AG10803 (cell line): ENCODE measurements at places on chromosomes 12 and 14.

DNA sequence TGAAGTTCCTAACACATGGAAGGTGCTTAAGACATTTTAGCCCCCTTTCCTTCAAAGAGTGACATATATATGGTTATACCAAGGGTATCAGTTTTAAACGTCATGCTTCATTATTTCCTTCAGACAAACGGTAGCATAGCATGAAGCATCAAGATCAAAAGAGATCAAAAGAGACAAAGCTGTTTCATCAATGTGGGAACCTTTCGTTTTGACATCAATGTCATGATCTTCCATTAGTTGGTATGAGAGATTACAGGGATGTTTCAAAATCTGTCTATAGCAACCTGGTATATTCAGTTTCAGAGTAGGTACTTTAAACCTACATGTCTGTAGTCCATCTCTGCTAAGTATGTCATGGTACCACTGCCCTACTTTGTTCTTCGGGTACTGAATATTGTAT, 28.3 kb downstream of the PUS7L start:
- DNase-seq = no peak

- DNase-seq = peak; percentile 58
Observed at GRCh38 chr12:76029982-76030340, 1.6 kb downstream of the PHLDA1 start.

GRCh38 chr14:61536661-61537562, 158.4 kb upstream of the HIF1A start:
- no peak for DNase-seq

- no peak for DNase-seq
Observed at GRCh38 chr12:104385510-104385909, 71.2 kb upstream of the CHST11 start.

- peak; percentile 67 for DNase-seq
Observed at GRCh38 chr14:54935958-54936357, 33.3 kb upstream of the GCH1 start.

GRCh38 chr12:87806310-87806709, 222.9 kb downstream of the C12orf50 start:
- DNase-seq = no peak

DNA sequence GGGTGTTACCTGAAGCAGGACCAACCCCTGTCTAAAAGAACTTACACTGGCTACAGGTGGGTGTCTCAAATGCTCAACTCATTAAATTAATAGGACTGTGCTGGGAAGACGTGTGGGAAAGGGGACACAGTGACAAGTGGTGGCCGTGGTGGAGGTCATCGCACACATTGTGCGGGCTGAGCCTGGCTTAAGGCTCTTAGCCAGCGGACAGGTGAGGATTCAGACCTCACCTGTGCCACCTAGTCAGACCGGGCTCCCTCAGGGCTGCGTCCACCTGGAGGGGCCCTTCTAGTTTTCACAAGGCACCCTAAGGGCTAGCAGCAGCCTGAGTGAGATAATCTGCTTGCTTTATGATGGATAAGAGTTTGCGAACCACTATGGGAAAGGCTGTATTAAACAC, 125.2 kb upstream of the FKBP4 start:
- no peak for DNase-seq

GRCh38 chr12:113649256-113649830, 177.7 kb upstream of the LHX5 start:
- no peak for DNase-seq

DNA sequence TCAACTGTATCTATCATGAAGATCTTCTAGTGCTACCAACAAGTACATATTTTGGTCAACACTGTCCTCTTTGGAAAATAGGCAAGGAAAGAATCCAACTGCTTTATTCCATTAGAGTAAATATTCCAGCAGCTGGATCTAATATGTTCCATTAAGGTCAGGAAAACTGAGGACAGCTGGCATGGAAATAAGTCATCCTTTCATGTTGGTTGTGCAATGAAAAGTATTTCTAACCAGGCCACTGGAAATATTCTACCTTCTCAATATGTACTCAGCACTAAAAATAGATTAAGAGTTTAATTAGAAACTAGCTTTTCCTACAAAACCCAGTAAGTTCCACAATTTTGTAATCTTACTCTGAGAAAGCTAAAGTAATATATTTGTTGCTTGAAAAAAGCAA, 19.6 kb downstream of the HIGD1C start:
- peak; percentile 86 for DNase-seq

DNA sequence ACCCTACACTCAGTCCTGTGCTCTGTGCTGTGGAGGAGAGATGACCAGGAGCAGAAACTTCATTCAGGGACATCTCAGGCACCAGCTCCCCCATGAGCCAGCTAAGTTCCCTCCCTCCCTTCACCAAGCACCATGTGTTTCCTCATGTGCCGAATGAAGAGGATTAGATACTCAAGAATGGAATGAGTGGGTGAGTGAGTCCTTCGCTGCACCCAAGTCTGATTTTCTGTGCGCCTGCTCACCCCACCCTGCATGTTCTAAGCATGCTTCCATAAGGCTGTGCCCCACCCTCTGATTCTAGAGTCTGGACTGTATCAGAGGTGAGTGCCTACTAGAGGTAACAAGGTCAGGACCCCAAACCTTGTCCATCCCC, 12.1 kb downstream of the SERPINA5 start:
- no peak for DNase-seq

- no peak for DNase-seq
Observed at GRCh38 chr14:23895053-23895419, 58.5 kb upstream of the DHRS4 start.

- DNase-seq = peak; percentile 79
Observed at GRCh38 chr12:102172436-102172835, 25.2 kb downstream of the PMCH start.

DNA sequence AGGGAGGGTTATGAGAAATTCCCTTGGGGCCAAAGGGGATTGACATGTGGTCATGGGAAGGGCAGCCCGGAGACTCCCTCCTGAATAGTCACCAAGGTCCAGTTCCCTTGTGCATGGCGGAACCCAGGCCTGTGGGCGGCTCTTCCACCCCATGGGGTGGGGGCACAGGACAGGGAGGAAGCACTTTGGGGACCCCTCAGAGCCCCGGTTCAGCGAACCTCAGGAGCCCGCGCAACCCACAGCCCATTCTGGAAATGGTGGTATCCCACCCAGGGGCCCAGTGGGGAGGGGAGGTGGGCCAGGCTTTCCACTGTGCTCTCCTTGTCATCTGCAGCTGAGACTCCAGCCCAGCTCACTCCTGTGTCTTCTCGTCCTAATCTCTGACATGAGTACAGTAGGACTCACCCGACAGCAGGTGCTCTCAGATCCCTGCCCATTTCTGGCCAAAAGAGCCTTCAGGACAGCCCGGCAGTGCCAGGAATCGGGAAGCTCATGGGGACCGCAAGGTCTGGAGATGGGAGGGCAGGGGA, 255.2 kb upstream of the SFSWAP start:
- DNase-seq = no peak

DNA sequence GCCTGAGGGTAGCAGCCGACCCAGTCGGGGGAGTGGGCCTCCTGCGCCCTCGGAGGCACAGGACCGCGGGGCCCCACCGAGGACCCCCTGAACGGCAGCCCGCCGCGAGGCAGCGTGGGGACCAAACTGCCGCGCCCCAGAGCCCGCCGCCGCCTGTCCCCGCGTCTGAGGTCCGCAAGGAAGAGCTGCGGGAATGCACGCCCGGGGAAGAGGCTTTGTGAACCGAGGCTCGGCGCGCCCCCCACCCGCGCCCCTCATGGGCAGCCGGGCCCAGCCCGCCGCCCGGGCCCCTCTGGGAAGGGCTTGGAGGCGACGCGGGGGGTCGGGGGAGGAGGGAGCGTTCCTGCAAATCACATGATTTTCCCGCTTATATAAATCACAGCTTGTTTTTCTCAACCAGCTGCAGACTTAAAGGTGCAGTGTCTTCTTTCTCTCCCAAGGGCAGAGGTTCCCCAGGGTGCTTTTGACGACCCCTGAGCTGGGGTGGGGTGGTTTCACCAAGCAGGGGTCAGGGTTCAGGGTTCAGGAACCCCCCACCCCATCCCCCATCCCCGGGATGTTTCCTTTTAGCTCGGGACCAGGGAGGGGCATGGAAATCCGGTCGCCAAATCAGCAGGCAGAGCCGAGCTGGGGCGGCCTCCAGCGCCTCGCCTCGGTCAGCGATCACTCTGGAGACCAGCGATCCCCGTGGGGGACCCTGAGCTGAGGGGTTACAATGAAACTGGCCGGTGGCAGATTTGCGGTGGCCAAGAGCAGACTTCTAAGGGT, 44.7 kb upstream of the ATP23 start:
- peak; percentile 64 for DNase-seq

DNA sequence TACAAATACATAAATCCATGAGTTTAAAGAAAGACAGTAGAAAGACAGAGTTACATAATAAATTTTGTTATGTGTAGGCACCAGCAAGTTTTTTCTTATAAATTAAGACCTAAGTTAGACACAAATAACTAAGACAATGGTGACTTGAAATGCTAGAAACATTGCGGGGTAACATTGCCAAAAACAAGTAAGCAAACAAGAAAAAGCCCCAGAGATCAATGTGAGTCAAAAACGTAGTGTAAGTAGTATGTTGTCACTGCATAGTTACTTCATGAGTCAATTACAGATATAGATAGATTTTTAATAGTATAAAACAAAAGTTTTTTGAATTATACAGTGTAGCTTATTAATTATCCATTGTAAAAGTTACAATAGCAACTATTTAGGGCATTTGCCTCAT, 83.4 kb downstream of the CNTN1 start:
- DNase-seq = no peak

DNA sequence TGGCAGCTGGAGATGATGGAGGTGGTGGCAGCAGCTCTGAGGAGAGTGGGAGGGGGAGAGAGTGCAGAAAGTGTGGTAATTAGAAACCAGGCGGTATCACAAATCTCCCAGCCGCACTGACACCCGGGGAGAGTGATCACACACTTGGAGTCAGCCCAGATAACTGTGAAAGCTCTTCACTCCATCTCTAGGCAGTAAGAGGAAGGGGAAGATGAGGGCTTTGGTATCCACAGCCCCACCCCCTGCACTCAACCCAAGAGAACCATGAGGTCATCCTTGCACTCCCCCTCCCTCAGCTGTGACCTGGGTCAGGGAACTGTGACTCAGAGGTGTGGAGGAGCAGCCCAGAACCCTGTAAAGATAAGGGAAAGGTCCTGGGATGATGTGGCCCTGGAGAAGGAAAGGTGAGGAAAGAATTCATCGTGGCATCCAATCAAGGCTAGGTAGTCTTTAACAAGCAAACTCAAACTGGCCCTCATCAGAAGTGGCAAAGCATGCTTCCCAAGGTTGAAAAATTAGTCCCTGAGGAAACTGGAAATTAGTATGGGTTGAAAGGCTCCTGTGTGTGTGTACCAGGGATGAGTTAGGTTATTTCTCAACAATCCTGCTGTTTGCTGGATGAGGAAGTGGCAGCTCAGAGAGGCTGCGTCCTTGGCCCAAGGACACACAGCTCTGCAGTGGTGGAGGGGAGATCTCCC, 111.0 kb upstream of the LHX5 start:
- DNase-seq = no peak
